Neural crest cell (in vitro differentiated cells): ENCODE measurements at places on chromosomes 12 and 14. TPM values are rescaled to one million over a fixed set of nuclear protein-coding genes. Genes with fewer than 3 reads are reported as not detected.

DNAJC22 gene
- 0.32 and 0.35 TPM in 2 replicates for total RNA-seq

SIX1 gene
- total RNA-seq = 0.44 and 0.48 TPM in 2 replicates

IGF1 gene
- not detected in 2 replicates for total RNA-seq

ITGB7 gene
- not detected in 2 replicates for total RNA-seq

MUCL1 gene
- not detected in 2 replicates for total RNA-seq

MIP gene
- not detected in 2 replicates for total RNA-seq

SLC7A8 gene
- 6.6 and 9.4 TPM in 2 replicates for total RNA-seq

SYCP3 gene
- total RNA-seq = 0.36 TPM in 1 of 2 replicates, not detected in the other

DAO gene
- not detected in 2 replicates for total RNA-seq

KRT6C gene
- not detected in 2 replicates for total RNA-seq

FKBP11 gene
- total RNA-seq = 15.1 and 18.6 TPM in 2 replicates

DNA sequence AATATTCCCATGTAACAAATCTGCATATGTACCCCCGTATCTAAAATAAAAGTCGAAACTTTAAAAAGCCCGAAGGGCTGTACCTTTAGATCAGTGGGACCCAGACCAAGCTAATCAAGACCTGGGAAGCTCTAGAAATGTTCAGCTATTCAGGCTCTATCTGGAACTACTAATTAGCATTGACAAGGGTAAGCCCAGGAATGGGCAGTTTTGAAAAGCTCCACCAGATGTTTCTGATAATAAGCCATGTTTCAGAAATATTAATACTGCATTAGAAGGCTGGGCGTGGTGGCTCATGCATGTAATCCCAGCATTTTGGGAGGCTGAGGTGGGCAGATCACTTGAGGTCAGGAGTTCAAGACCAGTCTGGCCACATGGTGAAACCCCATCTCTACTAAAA, 20.4 kb upstream of the TMEM260 start:
- no peak for DNase-seq

DNA sequence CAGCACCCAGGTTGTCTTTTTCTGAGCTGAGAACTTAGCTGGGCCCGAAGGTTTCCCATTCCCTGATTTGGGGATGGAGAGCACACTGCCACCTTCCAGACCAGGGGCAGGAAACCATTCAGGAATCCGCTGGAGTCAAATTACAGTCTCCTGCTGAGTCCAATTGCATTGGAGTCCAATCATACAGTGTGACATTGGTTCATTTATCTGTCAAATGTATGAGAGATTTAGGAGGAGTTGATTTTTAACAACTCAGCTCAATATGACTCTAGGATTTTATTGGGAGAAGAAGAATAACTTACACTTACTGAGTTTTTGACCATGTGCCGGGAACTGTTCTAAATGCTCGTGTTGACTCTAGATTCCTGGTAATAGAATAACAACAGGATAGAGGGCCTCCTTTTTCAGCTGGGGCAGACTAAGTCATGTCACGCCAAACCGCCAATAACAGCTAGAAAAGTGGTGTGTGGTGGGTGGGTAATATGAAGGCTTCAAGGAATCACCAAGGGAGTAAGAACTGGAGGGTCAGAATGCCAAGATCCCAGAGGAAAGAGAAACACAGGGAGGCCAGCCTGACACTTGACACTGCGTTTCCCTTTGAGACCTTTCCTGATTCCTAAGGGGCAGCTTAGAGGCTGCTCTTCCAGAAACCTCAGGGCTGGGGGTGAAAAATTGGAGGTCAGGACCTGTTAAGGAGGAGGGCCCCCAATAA, 11.5 kb downstream of the SYNDIG1L start:
- DNase-seq = no peak

- no peak for DNase-seq
Observed at GRCh38 chr12:76943008-76943407, 64.2 kb upstream of the CSRP2 start.

GRCh38 chr14:39628087-39628486, 195.9 kb upstream of the FBXO33 start:
- DNase-seq = no peak

- DNase-seq = no peak
Observed at GRCh38 chr12:116152268-116152667, 125.2 kb downstream of the MED13L start.

DNA sequence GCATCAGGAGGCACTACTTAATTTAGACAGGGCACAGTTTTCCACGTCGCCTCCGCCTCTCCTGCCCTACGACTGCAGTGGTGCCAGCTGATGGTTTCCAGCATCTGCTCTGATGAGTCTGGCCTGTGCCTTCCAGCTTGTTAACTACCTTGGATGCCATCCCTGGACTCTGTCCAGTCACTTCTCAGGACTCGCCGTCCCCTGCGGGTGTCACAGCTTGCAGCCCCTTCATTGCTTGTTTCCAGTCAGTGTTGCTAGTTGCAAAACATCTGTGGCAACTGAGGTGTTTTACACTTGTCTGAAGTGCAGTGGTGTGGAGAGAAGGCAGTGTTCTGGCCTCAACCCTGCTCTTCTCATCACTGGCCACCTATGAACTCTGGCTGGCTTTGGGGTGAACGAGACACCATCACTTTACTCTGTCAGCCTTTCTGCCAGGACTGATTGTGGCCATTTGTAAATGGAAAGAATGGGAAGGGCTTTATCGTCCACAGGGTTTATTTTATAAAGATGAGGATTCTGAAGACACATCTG, 8.3 kb downstream of the ADGRD1 start:
- no peak for DNase-seq

DNA sequence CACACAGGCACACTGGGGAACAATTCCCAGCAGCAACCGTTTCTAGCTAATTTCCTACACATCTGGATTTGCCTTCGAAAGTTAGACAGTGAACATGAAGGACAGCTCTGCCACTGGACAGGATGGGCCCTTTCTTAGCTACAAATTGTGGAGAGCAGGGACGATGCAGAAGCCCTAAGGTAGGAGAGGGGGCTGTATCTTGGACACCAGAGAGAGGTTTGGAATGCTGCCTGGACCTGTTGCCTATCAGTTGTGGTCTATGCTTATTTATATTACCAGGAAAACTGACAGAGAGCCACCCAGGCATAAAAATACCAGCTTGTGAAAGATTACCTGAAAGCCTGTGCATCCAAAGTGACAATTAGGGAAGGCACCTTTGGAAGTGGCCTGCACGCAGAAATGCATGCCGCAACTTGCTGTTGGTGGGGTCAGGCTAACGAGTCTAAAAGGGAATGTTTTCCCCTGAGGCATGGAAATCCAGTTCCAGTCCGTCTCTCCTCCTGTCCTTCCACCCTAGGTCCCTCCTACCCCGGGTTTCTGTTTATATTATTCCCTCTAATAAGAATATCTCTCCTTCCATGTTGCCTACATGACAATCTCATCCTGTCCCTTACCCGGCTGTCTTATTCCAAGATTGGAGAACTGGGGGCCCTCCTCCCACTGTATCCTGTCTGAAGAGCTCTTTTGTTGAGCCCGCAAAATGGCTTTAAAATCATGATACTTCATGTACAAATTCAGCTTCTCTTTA, 60.2 kb downstream of the MDM2 start:
- no peak for DNase-seq

GRCh38 chr12:31531893-31532292, 59.0 kb downstream of the DENND5B start:
- DNase-seq = no peak

DNA sequence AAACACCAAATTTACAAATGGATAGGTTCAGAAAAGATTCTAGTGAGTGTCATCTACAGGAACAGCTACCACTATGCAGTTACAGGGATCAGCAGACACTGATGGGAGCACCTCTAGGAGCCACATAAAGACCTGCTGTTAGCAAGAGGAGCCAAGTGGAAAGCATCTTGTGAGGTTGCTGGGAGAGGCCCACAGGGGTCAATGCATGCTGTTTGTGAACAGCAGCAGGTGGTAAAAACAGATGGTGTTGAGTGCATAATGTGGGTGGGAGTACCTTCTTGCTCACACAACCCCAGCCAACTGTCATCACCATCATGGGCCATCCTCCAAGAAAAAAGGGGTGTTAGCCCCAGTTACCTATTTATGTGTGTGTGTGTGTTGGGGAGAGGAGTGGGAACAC, 215.2 kb upstream of the SSTR1 start:
- DNase-seq = no peak

- DNase-seq = no peak
Observed at GRCh38 chr12:106780010-106780631, 5.6 kb downstream of the RIC8B start.

GRCh38 chr12:7934889-7935492, 996 bp downstream of the SLC2A3 start:
- no peak for DNase-seq

- no peak for DNase-seq
Observed at GRCh38 chr14:32602699-32603098, 273.6 kb downstream of the AKAP6 start.

DNA sequence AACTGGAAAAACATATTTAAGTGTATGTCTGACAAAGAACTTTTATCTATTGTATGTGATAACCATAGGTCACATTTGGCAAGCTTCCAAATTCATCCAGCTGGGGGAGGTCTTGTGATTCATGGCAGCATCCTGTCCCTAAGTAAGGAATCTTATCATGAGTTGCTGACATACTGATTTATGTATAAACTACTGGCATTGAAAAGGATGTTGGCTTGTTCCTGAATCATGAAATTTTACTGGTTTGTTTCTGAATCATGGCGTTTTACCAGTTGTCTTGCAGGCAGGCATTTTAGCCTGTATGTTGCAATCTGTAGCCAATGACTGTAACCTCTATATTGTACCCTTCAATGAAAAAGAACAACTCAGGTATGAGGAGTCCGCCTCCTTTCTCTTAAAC, 244.8 kb downstream of the IPO8 start:
- DNase-seq = no peak

DNA sequence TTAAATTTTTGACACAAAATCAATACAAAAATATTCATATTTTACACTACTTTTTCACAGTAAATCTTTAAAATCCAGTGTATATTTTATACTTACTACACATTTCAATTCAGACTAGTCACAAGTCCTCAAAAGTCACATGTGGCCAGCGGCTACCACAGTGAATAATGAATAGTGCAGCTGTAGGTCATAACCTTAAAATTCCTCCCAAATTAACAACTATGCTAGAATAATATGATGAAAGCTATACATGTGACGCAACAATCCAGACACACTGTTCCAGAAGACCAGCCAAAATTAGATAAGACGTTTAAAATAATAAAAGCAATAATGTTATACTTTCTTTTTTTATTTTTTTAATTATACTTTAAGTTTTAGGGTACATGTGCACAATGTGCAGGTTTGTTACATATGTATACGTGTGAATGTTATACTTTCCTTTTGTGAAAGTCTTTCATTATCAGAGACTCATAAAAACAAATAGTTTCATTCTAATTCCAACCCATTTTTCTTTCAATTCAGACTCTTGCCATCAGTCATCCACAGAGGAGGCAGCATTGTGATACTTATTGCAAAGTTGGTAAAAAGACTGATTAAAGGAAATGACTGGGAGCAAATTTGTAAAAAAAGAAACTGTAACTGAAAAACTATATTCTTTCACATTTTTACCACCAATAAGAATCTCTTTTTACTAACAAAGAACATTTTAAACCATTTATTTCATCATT, 67.0 kb downstream of the C2CD5 start:
- no peak for DNase-seq

GRCh38 chr14:31051511-31051910, 25.3 kb upstream of the STRN3 start:
- DNase-seq = no peak

- DNase-seq = no peak
Observed at GRCh38 chr14:99278836-99279235, 6.8 kb upstream of the BCL11B start.

- DNase-seq = no peak
Observed at GRCh38 chr12:106070611-106071010, 68.1 kb downstream of the NUAK1 start.

DNA sequence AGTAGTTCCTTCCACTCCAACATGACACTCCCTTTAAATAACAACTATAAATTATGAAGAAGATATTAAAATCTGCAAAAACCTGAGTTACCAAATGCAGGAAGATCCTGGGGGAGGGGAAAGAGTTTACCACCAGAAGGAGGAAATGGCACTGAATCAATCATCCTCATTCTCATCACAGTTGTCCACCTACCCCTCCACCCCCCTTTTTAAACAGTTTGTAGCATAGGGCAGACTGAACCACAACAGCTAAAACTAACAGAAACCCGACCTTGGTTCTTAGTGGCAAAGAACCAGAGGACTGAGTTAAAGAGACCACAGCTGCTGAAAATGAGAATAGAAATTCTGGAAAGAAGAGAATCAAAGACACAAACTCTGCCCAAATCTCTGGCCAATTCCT, 189.5 kb downstream of the MED13L start:
- no peak for DNase-seq
